Bronchial epithelial cell (primary cell): ENCODE measurements at places on chromosomes 4 and X.

- DNase-seq = peak; percentile 12
Observed at GRCh38 chrX:46630141-46630540, 56.6 kb downstream of the CHST7 start.

- no peak for DNase-seq
Observed at GRCh38 chr4:96295143-96295741, 455.3 kb downstream of the PDHA2 start.

GRCh38 chr4:166386491-166387360 lies 513.7 kb downstream of the TLL1 start:
- DNase-seq = peak; percentile 18

DNA sequence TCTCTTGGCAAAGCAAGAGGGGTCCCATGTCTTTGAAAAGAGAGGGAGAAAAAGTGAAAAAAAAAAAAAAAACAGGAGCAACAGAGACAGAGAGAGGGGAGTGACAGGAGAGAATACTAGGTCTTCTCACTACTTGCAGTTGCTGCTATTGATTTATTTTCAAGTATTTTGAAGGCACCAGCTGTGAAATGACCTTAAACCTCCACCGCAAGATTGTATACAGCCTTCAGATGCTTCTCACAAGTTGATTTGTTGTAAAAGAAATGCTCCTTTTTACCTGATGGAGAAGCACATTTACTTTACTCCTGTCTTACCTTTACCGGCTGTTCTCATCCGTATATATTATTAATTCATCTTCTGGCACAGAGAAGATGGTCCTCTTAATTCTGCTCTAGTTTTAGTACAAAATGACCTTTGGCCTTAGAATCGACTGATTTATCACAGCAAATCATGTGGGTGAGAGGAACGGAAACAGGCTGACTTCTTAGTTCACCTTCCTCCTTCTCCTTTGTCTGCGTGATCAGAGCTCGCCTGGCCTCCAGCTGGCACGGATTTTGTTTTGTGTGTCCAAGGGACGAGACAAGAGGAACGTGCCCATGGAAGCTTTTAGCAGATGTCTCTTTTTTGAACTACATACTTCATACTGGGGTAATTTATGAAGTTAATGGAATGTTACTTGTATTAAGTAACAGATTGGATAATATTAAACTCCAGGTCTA lies 82.4 kb upstream of the PACRGL start:
- no peak for DNase-seq
